ENCODE measurements at places on chromosomes 5 and 9.

DNA sequence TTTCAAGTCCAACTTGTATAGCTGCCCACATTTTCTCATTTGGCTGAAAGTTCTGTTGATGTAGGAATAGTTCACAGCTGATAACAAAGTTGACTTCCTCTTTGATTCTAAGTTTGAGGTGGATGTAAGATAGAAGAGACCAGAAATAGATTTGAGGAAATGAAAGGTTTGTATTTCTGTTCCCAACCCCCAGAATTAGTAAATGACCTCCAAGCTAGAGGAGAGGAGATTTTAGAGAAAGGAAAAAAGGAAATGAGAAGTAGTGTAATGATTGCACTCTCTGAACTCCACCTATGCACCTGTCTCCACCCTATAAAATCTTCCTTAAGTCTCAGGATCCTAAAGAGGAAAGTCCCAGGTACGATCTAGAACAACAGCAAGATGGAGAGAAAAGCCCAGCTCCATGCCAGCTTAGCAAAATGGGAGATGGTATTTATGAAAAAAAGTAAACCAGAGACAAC, 130.4 kb upstream of the POC5 start:
- DNase-seq = no peak

DNA sequence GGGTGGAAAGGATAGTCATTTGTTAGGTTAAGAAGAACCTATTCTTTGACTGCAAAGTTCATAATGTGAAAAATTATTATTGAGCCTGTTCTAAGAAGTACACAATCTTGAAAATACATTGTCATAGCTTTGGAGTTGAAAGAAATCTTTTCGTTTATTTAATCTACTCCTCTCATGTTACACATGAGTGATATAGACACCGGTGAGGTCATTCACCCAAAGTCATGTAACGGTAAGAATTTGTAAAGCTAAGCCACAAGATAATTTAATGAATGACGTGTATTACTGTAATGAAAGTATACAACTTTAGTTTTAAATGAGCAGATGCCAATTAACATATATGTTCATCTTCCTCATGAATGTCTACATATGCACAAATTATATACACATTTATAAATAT, 284.1 kb upstream of the PDE4D start:
- DNase-seq = no peak

GRCh38 chr5:97600486-97600885, 417.4 kb upstream of the RIOK2 start:
- no peak for DNase-seq

- DNase-seq = no peak
These were observed 31.6 kb downstream of the ACSL6 start for GRCh38 chr5:131979816-131980215.

- DNase-seq = no peak
These were observed 71.1 kb upstream of the CD180 start for GRCh38 chr5:67267512-67268216.

GRCh38 chr9:72858089-72858912, 94.6 kb downstream of the ALDH1A1 start:
- DNase-seq = no peak

GRCh38 chr5:76684756-76685519, 31.0 kb upstream of the F2R start:
- DNase-seq = no peak

- no peak for DNase-seq
These were observed 14.9 kb downstream of the ADAMTSL1 start for GRCh38 chr9:18488886-18489285.

DNA sequence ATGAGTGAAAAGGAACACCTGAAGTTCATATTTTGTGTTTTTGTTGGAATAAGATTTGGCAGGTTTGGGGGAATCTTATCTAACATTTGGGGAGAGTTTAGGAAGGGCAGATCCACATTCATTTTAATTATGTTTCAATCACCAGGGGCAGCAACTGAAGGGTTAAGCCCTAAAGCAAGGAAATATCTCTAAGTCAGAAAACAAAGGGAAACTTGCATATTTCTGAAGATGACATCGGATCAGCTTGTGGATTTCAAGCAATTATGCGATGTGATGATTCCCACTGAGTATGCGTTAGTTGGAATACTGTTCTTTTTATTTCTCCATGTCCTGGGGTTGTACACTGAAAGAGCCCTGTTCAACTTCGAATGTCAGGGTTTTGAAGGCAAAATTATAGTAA, 59.8 kb upstream of the NFIB start:
- DNase-seq = no peak

GRCh38 chr9:137776306-137776995, 101.1 kb upstream of the CACNA1B start:
- no peak for DNase-seq

- no peak for DNase-seq
These were observed 94.7 kb upstream of the NUDT12 start for GRCh38 chr5:103657301-103657700.

DNA sequence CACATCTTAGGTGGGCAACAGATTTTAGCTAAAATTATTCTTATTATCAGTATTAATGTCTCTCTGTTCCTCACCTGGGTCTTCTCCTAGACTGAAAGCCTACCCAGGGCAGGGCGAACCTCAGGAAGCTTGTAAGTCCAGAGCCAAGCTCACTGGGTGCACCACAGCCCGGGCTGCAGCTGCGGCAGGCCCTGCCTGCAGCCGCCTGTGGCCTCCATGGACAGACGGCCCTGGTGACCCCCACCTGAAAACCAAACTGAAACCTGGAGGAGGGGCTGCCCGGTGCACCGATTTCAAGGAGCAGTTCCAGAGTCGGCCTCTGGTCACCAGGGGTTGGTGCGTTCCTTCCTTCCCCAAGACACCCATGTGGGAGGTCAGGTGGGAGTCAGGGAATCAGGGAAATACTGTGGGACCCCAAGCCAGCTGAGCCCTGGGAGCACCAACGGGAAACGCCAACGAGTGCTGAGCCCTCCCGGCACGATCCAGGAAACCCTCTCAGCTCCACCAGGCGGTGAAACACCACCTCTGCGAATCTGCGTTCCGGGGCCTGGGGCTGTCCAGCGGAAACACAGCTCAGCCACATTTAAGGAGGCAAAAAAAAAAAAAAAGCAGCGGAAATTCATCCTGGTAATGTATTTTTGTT, 68.6 kb upstream of the PPP1R26 start:
- no peak for DNase-seq

DNA sequence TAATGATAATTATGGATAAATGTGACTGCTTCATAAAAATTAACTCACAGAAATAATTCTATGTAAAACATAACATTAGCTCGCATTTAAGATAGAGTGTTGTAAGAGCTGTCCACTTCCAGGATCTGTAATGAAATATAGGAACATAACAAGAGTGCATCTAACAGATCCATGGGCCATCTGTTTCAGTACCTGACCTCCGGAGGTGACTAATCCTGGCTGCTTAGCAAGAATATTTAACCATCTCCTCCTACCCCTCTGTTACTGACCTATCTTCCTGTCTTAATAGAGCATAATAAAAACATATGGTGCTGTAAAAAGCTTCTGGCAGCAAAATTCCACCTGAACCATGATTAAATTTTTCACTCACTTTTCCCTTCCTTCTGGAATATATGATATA, 7.1 kb downstream of the PLCXD3 start:
- DNase-seq = no peak

GRCh38 chr9:27663526-27663925, 90.2 kb upstream of the C9orf72 start:
- DNase-seq = no peak

- DNase-seq = no peak
These were observed 329.3 kb upstream of the BRINP1 start for GRCh38 chr9:119698535-119698934.

DNA sequence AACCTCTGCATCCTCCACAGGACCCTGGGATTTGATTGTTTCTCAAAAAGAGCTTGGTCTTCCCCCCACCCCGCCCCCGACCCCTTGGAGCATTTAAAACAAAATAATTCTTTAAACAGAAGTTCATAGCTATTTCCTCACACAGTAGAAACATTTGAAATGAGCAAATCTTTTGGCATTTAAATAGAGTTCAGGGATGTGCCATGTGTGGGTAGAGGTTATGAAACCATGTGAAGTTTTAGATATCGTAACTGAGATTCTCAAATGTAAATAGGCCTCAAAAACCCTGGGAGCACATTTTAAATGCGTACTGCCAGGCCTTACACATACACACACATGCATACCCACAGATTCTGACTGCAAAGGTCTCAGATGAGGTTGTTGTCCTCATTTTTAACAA, 66.5 kb downstream of the EPB41L4B start:
- no peak for DNase-seq

DNA sequence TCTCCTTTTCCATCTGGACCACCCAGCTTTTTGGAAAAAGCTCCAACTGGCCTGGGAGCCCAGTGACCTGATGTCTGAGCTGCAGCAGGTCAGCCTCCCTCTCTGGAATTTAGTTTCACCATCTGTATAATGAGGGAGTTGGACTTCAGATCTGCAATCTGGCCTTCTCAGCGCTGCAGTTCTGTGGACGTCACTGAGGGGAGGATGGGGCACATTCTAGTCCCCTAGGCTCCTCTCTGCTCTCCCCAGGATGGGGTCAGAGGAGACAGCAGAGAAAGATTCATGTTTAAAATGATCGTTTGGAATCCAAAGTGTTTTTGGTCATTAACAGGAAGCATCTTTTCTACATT, 10.2 kb downstream of the OR13J1 start:
- DNase-seq = no peak

- DNase-seq = no peak
These were observed 588.9 kb downstream of the NR2F1-AS1 start for GRCh38 chr5:92992073-92992472.

DNA sequence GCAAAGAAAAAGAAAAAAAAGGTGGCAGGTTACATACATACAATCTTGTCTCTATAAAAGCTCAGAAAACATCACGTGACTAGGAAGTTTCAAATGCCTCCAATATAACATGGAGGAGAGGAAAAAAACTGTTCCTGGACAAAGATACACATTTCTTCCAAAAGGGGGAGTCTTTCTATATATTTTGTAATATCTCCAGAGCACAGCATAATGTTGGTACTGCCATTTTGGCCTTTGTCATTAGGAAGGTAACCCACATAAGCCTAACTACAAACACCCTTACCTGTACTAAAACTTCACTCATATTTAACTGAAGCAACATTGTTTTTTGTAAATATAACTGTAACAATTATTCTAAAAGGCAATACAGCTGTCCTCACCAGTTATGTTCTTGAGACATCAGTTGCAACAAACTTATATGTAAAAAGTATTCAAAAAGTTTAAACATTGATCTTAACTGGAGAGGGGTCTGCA, 1.2 kb upstream of the BTF3 start:
- peak; percentile 80 for DNase-seq

GRCh38 chr9:99866398-99866797, 40.1 kb upstream of the STX17 start:
- DNase-seq = no peak

DNA sequence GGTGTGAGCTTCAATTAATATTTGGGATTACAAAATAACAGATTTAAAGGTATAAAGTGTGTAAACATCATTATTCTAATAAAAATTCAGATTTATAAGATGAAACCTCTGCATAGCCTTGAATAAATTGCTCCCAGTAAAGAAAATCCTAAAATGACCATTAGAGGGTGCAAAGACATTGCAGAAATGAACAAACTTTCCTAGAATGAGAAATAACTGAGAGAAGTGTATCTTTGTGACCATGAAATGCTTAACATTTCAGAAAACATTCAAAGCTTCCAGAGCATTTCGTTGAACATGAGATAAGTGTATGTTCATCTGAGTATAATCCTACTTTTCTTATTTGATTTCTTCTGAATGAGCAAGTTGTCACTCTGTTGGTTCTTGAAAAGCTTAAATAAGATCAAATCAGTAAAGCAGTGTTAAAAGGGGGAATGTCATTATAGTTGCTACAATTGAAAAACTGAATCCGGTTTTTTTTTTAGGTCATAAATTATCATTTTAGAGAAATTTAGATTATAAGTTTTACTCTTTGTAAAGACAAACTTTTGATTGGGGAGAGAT, 24.7 kb upstream of the NUDT12 start:
- peak; percentile 38 for DNase-seq

- DNase-seq = no peak
These were observed 8.9 kb downstream of the RNF44 start for GRCh38 chr5:176528301-176528700.
